Urinary bladder (tissue), 4 donors: ENCODE measurements at places on chromosomes 3 and 15.

- no peak for DNase-seq
Measured at GRCh38 chr15:76206325-76206976, 104.8 kb downstream of the ETFA start.

DNA sequence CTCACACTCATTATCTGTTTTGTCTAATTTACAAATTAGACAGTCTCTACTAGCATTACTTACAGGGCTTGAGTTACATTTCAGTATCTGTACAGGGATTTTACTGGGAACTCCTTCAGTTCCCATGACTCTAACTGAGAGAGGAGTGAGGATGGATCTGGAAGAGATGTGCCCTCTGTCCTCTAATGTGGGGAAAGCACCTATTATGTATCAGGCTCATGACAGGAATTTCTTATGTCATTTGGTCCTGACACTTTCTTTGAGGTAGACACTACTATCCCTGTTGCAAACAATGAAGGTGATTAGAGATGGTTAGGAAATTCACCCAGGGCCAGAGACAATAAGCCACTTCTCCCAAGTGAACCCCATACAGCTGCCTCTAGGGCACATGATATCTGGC is 10.9 kb upstream of the NCKIPSD start:
- DNase-seq, result no peak

DNA sequence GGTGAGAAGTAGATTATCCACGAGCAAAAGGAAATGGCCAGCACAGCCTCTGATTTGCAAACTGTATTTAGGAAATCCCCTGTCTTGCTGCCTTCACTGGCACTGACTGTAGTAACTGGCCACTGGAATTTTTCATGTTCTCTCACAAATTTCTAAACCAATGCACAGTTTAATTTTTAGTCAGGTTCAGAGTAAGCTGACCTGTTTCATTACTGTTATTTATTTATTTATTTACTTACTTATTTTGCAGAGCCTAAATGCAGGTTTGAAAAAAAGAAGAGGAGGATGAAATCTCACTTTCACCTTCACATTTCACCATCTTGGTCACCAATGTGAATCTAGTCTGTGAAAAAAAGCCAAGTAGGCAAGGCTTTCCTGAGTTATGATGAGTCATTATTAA is 291.0 kb downstream of the PLOD2 start:
- no peak for DNase-seq

- no peak for DNase-seq
Measured at GRCh38 chr3:66497288-66497984, 3.4 kb downstream of the LRIG1 start.

DNA sequence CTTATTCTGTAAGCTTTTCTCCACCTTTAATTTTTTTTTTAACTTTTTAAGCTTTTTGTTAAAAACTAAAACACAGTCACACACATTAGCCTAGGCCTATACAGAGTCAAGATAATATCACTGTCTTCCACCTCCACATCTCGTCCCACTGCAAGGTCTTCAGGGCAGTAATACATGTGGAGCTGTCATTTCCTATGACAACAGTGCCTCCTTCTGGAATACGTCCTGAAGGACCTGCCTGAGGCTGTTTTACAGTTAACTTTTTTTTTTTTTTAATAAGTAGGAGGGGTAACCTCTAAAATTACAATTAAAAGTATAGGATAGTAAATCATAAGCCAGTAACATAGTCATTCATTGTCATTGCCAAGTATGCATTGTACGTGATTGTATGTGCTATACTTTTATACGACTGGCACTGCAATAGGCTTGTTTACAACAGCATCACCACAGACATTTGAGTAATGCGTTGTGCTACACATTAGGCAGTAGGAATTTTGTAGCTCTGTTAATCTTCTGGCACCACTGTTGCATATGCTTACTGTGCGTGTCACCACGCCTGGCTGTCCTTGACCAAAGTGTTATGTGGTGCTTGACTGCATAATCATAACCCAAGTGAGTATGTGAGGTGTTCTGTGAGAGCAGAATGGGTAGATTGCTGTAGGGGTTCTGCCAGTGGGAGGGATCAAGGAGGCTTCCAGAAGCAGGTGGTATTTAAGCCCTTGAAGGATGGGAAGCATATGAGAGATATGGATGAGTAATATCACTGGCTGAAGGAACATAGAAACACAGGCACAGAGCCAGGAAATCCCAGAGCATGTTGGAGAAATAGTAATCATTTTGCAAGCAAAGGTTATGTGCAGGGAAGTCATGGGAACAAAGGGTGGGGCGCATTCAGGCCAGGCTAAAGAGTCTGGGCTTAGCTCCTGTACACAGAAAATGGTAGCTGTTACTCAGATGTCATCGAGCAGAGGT is 18.3 kb downstream of the FBXO22 start:
- no peak for DNase-seq

- DNase-seq, result no peak
Measured at GRCh38 chr3:139318431-139318816, 25.4 kb upstream of the MRPS22 start.

DNA sequence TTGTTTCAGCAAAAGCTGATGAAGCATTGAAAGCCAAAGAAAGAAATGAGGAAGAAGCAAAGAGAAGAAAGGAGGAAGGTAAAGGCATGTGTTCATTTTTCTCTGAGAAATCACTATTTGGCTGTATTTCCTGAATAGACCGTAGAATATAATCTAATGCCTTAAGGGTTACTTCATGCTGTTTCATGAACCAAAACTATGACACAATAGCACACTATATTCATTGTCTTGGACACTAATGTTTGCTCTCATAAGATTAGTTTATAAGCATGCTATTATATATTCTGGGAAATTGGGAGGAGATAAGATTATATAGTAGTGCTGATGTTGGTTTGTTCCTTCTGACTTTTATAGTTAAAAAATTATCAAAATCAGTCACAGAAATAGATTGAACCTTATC is 110.1 kb upstream of the MLF1 start:
- no peak for DNase-seq

GRCh38 chr3:158226429-158226828 is 116.5 kb downstream of the RSRC1 start:
- no peak for DNase-seq

DNA sequence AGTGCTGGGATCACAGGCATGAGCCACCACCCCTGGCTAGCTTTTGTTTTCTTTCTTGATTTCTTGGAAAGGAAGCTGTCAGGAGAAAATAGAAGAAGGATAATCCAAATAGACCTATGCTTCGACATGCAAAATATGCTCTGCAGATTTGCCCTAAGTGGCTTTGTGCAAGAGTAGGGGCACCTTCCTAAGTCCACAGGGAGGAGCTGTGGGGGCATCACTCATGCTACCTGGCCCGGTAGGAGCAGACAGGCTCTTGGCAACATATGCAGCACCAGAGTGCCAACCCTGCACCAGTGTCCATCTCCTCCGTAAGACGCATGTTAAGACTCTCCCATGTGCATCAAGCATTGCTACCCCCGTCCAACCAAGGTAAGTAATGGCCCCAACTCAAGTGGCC is 190.7 kb upstream of the UBE2E1 start:
- no peak for DNase-seq

DNA sequence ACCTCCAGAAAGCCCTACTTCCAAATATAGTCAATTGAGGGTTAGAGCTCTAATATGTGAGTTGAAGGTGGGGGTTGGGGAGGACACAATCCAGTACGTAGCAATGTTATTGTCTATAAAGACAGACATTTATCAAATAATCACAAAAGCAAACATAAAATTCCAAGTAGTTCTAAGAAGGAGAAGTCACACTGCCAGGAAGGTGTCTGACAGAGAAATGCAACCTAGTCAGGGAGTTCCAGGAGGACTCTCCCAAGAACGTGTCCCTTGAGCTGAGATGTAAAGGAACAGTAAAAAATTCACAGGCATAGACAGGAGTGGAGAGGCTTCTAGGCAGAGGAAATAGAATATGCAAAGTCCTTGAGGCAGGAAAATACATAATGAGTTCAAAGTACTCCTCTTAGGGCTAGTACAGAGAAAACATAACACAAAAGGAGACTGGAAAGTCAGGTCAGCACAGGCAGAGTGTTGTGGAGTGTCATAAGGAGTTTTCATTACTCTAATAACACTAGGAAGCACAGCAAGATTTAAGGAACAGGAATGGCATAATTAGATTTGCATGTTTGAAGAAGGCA is 277.6 kb upstream of the STT3B start:
- no peak for DNase-seq

DNA sequence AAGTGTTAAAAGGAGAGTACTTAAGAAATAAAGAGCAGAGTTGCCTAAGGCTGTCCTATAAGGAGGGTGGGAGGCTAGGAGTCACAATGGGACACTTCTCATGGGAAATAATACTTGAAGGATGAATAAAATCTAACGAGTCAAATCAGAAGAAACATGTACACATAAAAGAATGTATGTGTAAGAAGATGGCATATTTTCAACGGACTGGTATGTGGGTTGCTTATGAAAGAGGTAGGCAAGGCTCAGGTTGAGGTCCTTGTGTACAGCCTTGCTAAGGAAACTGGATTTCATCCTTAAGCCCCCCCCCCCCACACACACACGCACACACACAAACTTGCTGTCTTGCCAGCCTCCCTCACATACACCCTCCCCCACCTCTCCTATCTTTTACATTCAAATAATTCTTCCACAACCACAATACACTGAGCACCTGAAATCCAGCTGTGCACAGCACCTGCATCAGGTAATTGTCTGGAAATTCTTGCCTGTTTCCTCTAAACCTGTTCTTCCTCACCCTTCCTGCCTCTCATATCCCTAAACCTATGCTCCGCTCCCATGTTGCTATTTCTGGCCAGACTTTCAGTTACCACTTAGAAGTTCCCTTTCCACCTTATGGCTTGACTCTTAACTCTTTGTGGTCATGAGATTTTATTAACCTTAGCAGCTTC is 79.2 kb downstream of the FMN1 start:
- DNase-seq, result no peak

GRCh38 chr15:92049290-92049989 is 195.9 kb downstream of the SLCO3A1 start:
- DNase-seq, result no peak

GRCh38 chr3:5198986-5199731 is 11.7 kb downstream of the EDEM1 start:
- no peak for DNase-seq
